ENCODE measurements at places on chromosomes 12 and 14. TPM values are rescaled to one million over a fixed set of nuclear protein-coding genes. Genes with fewer than 3 reads are reported as not detected.

The KRT80 gene
- 0.44 TPM for polyA plus RNA-seq

GRCh38 chr12:50618864-50619609 is 114.3 kb downstream of the DIP2B start:
- DNase-seq = no peak

- no peak for DNase-seq
Measured at GRCh38 chr12:24467226-24467625, 481.7 kb downstream of the BCAT1 start.

GRCh38 chr14:44309331-44309730 is 197.8 kb downstream of the FSCB start:
- DNase-seq = no peak

GRCh38 chr12:81303935-81304334 is 226.1 kb downstream of the ACSS3 start:
- DNase-seq = no peak

The NXPH4 gene
- not detected for polyA plus RNA-seq

DNA sequence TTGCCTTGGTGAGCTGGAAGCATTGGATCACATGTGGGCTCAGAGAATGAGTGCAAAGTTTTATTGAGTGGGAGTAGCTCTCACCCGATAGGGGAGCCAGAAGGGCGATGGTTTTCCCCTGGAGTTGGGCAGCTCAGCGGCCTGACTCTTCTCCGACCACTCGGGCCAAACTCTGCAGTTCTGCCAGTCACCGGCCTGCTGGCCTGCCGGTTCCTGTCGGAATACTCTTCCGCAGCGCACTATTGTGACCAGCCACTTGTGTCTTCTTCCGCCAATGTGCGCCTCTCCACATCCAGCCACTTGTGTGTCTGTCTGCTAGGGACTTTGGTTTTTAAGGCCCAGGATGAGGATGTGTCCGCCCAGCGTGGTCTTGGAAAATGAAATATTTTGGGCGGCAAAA is 43.5 kb upstream of the PRKD1 start:
- DNase-seq = no peak

GRCh38 chr14:91368776-91369416 is 48.7 kb downstream of the CCDC88C start:
- no peak for DNase-seq

DNA sequence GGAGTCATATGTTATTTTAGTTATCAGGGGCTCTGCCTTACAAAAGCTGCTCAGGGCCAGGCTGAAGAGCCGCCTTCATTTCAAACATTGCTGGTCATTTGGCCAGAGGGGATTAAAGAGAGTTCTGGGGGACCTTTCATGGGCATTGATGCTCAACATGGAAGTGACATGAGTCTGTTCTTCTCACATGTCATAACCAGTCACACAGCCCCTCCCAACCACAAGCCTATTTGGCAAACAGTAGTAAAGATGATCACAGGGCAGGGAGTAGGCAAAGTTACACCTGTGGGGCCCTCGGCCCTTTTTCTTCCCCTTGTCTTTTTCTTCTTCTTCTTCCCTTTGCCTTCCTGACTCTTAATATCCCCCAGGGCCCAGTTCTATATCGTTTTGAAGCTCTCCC is 33.3 kb downstream of the CFAP54 start:
- no peak for DNase-seq
